ENCODE measurements at places on chromosomes 11 and 22.

- DNase-seq, result no peak
Measured at GRCh38 chr11:17767914-17768313, 33.3 kb downstream of the KCNC1 start.

GRCh38 chr11:23673366-23673765 is 813.1 kb upstream of the CCDC179 start:
- DNase-seq, result no peak

DNA sequence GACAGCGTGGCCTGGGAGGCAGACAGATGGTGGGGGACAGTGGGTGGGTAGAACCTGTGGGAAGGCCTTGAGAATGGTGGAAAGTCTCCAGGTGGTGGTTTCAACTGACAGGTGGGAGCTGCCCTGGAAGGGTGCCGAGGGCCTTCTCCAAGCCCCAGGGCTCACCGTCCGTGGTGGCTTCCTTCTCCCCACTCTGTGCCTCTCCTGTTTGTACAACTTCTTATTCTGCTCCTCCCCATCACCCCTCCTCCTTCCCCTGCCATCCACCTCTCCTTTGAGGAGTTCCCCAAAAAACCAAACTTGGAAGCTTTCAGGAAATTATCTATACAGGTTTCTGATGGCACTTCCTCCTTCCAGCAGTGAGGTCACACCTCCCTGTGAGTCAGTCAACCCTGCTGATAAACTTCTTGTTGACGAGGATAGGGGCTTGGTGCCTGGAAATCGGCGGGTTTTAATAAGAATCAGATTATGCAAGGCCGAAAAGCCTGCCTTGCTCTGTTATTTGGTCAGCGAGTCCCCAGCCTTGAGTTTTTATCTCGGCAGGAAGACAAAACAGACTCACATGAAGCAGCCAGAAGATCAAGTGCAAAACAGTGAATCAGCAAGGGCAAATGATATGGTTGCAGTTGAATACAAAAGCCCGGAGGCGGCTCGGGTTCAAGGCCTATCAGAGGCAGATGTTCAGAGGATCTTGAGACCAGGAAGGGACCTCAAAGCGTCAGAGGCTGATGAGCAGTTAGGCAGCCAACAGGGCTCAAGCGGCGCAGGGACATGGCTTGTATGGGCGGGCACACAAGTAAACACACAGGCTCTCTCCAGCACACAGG is 9.5 kb upstream of the ST3GAL4 start:
- DNase-seq, result no peak

- DNase-seq, result no peak
Measured at GRCh38 chr11:70209391-70209912, 6.4 kb downstream of the FADD start.

- DNase-seq, result no peak
Measured at GRCh38 chr22:38413085-38414008, 41.7 kb downstream of the KCNJ4 start.

GRCh38 chr11:2826679-2827056 is 58.9 kb downstream of the CDKN1C start:
- no peak for DNase-seq

DNA sequence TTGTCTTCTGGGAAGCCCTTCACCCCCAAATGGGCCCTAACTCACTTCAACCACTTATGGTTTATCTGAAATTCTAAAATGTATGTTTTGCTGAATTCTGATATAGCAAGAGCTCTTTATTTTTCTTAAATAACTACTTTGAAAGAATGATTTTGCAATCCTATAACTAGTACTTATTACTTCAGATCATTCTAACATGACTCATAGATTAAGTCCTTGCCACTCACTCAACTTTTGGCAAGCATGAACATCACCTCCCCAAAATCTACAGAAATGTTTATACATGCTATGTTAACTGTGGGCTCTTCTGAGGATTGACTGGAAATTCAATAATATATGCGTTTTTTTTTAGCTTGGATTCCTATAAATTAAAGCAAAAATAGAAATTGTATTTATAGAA is 367.4 kb upstream of the FAT3 start:
- DNase-seq, result no peak

GRCh38 chr11:111836162-111836561 is 35.2 kb downstream of the ALG9 start:
- DNase-seq, result no peak

- peak; percentile 82 for DNase-seq
Measured at GRCh38 chr11:71080239-71081097, 171.9 kb downstream of the SHANK2 start.

- DNase-seq, result no peak
Measured at GRCh38 chr22:19358703-19359553, 67.4 kb upstream of the CLTCL1 start.

Measured in GM12865 (cell line).